ENCODE measurements at places on chromosomes 3 and 15.

- DNase-seq = no peak
These were observed 49.7 kb downstream of the LRRN1 start for GRCh38 chr3:3848923-3849275.

DNA sequence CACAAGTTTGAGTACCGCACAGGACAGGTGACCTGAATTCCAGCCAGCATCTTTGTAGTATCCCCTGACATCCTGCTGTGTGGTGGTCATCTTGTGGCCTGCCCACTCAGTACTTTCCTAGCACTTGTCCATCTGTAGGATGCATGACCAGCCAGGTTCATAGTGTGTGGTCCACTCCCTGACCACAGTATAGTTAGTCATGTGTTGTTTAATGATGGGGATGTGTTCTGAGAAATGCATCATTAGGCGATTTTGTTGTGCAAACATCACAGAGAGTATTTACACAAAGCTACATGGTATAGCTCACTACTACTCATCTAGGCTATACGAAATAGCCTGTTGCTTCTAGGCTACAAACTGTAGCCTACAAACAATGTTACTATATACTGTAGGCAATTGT is 16.9 kb upstream of the RBPMS2 start:
- no peak for DNase-seq

DNA sequence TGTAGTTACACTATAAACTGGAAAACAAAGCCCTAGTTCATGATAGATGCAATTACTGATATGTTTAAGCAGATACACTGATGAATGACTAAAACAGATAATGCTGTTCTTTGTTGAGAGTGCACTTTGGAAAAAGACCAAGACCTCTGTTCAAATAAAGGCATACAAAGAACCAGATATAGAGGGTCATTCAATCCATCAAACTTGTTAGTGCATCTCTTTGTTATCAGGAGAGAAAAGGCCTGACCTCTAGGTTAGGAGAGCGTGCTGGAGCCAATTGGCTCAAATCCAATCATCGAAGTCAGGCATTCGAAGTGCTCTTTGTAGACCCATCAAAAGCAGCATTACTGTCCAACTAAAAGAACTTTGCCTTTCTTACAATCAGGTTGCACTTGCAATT is 124.2 kb downstream of the TFG start:
- DNase-seq = no peak

- DNase-seq = no peak
These were observed 151.3 kb downstream of the CADPS start for GRCh38 chr3:62723914-62724217.

DNA sequence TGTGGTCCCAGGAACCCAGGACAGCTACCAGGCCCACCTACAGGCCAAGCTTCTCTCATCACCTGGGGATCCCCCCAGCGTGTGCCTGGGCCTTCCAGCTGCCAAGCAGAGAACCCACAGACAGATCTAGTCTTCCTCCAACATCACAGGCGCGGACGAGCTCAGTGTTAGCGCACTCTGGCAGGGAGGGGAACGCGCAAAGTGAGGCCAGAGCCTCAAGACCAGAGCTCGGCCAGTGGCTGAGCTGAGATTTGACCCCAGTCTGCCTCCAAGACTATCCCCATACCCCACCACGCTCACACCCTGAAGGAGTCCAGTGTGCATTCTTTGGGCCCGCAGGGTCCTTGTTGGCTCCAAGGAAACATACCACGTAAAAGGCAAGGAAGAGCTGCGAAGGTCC is 5.1 kb downstream of the MFGE8 start:
- DNase-seq = no peak

GRCh38 chr3:122979211-122979610 is 48.4 kb downstream of the SEMA5B start:
- DNase-seq = no peak

- DNase-seq = peak; percentile 63
These were observed 388.0 kb downstream of the FOXP1 start for GRCh38 chr3:71195492-71195891.

GRCh38 chr3:48196611-48197010 is 8.4 kb upstream of the CDC25A start:
- no peak for DNase-seq

DNA sequence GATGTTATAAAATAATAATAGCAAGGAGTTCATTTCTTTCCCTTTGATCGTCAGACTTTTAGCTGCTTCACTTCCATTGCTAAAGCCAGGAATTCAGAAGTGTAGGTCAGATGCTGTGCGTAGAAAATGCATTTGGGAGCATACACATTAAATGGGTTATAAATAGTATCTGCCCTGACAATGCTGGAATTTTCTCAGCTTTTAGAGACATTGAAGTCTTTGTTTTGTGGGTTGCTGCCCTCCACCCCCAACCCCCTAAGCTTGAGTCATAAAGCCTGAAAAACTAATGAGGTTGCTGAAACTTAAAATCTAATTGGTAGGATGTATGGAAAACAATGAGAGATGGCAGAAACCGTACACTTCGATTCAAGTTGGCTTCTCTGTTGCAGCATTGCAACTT is 81.9 kb downstream of the MITF start:
- no peak for DNase-seq

DNA sequence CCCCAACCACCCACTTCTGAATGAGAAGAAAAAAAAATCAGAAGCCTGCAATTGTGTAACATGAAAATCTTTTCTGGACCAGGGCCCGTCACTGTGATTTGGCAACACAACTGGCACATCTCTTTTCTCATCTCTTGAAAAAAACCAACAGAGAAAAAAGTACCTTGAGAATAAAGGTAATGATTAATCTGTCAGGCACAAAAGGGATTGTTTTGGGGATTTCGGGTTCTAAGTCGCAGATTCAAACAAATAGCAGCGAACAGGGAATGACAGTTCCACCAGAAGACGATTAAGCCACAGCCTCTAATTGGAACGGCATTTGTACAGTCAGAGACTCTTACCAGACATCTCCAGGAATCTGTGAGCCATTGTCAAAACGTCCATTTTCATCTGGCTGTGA is at the start of gene AQP9:
AQP9 (plus strand) TSS at position 276 of the 400 bp plus-strand sequence. CDS start 185 bp downstream, outside the sequence.
- DNase-seq = no peak

Measured in AG04450 (cell line).